ENCODE measurements at places on chromosomes 3 and 15.

DNA sequence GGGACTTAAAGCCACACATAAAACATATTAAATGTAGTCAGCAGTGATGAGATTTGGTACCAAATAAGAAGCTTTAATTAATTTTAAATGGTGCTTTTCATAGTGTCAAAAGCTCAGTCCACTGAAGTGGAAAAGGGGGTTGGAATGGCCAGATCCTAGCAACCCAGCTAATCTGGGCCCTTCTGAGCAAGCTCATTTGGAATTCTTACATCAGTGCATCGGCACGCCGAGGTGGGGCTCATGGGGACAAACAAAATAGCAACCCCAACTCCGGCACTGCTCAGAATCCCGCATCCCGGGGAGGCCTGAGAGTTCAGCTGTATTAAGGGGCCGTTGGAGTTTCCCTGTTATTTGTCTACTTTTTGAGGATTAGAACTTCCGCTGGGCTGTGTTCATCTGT, 526.4 kb downstream of the SOX2 start:
- DNase-seq = no peak

DNA sequence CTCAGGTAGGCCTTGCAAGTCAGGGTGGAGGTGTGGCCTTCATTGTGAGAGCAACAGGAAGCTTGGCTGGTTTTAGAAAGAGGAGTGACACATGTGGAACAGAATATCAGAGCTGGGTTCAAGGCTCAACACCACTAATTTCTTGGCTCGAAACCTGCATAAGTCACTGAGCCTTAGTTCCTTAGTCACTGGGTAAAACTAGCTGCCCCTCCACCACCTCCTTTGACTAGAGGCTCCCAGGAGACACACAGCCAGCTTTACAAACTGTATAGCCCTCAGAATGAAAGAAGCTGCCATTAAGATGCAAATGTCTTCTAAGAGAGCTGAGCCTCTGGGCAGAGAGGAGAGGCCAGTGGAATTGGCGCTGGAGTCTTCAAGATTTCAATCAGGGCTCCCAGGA, 67.7 kb downstream of the CERS3 start:
- no peak for DNase-seq

GRCh38 chr3:12049675-12050074, 45.5 kb downstream of the SYN2 start:
- DNase-seq = no peak

- DNase-seq = no peak
These were observed 75.6 kb downstream of the VPS8 start for GRCh38 chr3:184887574-184887973.

- DNase-seq = peak; percentile 82
These were observed 844.9 kb upstream of the ALCAM start for GRCh38 chr3:104521606-104522336.

- DNase-seq = no peak
These were observed 74.2 kb upstream of the FNDC3B start for GRCh38 chr3:171965067-171965712.

GRCh38 chr15:78762985-78763795, 48.1 kb downstream of the ADAMTS7 start:
- peak; percentile 76 for DNase-seq

DNA sequence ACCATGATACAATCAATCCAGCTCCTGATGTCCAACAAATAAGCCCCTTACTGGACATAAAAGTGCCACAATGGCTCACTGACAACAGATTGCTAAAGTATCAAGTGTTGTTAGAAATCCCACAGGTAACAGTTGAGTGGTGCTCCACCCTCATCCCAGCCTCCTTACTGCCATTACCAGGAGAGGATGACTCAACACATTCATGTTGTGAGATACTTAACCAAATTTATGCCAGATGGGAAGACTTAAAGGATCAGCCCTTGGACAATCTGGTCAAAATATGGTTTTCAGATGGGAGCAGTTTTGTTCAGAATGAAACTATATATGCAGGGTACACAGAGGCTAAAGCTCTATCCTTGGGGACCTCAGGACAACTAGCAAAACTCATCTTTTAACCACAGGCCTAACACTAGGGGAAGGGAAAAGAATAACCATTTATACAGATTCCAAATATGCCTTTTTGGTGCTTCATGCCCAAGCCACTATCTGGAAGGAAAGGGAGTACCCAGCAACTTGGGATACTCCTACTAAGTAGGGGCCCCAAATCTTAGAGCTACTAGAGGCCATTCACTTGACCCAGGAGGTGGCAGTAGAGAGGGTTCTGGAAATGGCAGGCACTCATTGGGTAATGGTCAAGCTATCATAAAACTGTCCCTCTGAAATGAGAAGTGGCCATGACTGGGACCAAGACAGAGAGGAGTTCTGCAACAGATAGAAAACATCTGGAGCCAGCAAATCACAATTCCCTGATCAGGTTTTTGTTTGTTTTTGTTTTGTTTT, 6.9 kb upstream of the ZNF662 start:
- DNase-seq = no peak

GRCh38 chr3:126081618-126082361, 2.1 kb downstream of the SLC41A3 start:
- no peak for DNase-seq

DNA sequence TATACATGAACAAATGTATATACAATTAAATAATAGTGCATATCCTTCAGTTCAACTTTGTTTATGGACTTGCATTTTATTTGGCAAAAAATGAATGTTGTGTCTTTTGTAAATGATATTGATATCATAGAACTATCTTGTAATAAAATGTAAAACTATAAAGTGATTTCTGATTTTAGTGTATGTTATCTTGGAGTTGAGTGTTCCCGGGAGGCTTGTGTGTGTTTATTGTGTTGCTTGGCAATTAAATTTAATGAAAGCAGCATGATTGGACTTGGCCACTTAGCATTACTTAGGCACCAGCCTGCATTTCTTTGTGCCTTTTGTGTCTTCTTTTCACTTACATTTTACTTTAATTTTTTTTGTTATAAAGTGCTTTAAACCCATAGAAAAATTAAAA, 10.6 kb downstream of the ARHGEF26 start:
- DNase-seq = no peak
